GOT3 (cell line): ENCODE measurements at places on chromosomes 5 and 9.

- no peak for DNase-seq
These were observed 100.1 kb upstream of the TNFAIP8 start for GRCh38 chr5:119255571-119256356.

DNA sequence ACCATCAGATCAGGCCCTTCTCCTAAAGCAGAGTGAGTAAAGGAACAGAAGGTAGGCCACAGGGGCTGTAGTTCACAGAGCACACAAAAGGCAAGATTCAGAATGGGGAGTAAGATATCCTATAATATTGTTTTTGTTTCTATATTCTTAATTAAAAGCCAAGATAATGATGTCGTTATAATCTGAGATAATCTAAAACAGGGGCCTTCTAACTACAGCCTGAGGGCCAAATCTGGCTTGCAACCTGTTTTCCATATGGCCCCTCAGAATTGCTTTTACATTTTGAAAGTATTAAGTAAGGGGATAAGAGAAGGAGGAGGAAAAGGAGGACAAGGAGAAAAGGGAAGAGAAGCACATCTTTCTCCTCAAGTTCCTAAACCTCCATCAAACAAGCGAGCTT is 435.8 kb downstream of the CSNK1G3 start:
- no peak for DNase-seq

GRCh38 chr5:93385655-93386054 is 195.4 kb downstream of the NR2F1-AS1 start:
- no peak for DNase-seq

- no peak for DNase-seq
These were observed 173.7 kb downstream of the GABRB2 start for GRCh38 chr5:161372682-161373344.

GRCh38 chr9:117302487-117302886 is 112.4 kb downstream of the ASTN2 start:
- no peak for DNase-seq

GRCh38 chr5:76403766-76404222 is 709 bp downstream of the IQGAP2 start:
- no peak for DNase-seq

DNA sequence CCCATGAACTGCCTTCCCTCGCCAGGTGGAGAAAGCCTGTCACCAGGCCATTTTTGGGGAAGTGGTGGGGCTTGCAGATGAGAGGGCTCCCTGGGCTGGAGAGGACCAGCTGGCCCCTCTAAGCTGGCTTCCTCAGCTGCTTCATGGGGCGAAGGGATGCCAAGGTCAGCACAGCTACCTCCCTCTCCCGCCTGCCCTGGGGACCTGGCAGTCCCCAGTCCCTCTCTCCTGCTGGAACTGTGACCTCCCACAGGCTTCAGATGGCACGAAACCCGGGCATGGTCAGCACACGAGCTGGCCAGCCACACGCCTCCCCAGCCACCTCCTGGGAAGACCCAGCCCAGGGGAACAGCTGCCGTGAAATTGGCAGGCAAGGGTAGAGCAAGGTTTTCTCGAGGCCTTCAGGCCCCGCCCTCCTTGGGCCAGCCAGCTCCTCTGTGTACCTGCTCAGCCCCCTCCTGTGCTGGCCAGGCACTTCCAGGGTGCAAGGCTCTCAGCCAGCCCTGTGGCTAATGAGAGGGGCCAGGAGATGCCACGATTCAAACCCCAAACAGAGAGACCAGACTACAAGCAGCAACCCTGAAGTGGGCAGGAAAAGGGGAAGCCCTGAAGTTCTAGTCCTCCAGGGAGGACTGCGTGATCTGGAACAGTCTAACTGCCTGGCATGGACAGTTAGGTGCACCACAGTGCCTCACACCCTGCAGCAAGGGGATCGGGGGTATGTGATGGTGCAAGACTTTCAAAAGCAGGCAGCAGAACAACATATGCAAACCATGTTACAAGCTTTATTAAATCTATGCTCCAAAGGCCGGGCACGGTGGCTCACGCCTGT is 12.9 kb downstream of the PLPP7 start:
- no peak for DNase-seq

GRCh38 chr5:6675784-6676491 is 37.3 kb upstream of the TENT4A start:
- no peak for DNase-seq

DNA sequence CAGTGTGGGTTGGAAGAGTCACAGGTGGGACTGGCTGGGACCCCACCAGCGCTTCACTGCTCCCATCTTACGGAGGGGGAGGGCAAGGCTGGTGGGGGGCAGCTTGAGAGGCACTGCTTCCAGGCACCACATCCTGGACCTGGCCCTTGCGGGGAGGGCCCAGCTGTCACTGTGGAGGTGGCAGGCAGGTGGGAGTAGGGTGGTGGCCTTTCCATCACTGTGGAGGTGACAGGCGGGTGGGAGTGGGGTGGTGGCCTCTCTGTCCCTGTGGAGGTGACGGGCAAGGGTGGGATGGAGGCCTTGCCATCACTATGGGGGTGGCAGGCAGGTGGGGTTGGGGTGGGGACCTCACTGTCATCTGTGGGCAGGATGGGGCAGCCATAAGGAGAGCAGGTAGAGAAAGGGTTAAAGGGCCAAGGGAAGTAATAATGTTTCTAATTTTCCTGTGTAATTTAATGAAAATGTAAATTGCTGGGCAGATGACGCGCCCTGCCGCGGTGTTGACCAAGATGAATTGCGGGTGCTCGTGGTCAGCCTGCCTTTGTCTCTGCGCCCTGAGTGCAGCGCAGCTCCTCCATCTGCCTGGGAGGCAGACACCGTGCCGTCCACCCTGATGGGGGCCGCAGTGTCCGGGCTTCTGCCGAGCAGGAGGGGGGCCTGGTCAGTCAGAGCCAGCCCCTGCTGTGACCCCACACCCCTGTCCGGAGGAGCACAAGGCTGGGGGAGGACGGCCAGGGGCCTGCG is 20.8 kb downstream of the RXRA start:
- no peak for DNase-seq

GRCh38 chr5:80516826-80517225 is 28.9 kb downstream of the FAM151B start:
- DNase-seq, result no peak

DNA sequence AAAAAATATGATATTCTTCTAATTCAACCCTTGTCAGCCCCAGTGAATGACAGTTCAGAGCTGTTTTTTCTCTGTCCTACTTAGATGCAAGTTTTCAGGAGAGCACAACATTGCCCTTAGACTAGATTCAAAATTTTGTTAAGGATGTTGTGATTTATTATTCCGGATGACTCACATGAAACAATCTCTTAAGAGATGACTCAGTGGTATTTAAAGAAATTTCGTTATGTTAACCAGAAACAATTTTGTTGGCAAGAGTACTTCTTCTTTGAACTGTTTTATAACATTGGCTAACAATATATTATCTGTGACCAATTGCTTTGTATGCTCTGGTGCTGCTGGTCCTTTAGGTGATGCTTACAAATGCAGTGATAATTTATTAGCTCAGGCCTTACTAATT is 132.0 kb downstream of the IZUMO3 start:
- DNase-seq, result no peak

- DNase-seq, result no peak
These were observed 449.2 kb upstream of the ACTBL2 start for GRCh38 chr5:57931807-57932206.

- no peak for DNase-seq
These were observed 732.0 kb upstream of the CTNND2 start for GRCh38 chr5:12636209-12636608.

DNA sequence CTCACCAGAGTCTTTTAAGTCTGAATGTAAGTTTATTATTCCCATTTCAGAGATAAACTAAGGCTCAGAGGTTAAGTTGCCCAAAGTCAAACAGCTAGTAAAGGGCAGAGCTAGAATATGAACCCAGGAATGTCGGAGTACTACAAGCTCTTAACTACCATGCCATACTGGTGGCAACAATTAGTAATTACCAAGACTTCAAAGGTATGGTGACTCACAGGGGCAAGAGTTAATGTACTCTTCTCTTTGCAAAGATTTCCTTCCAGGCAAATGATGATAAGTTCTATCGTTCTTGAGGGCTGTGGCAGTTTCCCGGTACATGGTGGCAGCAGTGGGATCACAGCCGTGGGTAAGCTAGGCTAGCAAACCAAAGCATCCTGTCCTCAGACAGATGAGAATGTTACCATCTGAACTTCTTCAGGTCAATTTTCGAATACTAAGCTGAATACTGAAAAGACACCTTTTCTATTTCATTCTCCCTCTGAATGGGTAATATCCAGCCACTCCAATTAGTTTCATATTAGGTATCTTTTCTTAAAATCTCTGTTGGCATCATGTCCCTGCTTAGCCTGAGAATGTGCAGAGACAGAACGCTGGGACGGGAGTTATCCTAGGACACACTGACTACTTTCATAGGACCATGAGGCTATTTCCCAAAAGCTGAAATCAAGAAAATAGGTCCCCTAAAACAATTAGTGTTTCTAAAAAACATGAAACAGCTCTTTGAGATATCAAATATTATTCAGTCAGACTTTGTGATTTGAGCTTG is 117.0 kb upstream of the NR5A1 start:
- DNase-seq, result no peak

- no peak for DNase-seq
These were observed 141.7 kb downstream of the MVB12B start for GRCh38 chr9:126468141-126468825.

DNA sequence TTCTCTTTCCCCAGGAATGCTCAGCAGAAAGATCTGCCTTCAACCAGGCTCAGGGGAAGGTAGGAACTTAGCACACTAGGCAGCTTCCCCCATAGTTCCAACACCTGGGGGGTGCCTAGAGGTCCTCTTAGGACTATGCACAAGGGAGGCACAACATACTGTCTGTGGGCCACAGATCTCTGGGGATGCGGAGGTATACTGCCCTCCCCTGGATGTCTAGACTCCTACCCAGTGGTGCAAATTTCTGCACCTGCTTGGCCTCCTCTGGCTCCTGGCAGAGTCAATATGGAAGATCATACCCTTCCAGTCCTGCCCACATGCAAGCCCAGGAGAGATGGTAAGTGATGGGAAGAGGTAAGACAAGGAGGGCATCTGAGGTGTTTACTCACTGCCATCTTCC is 247.5 kb upstream of the DAPK1 start:
- no peak for DNase-seq

- DNase-seq, result no peak
These were observed 6.5 kb downstream of the LIX1 start for GRCh38 chr5:97135868-97136267.

- DNase-seq, result no peak
These were observed 6.2 kb downstream of the TUT7 start for GRCh38 chr9:86347991-86348390.

- DNase-seq, result no peak
These were observed 74.4 kb downstream of the PRRT1B start for GRCh38 chr9:131619680-131620079.

DNA sequence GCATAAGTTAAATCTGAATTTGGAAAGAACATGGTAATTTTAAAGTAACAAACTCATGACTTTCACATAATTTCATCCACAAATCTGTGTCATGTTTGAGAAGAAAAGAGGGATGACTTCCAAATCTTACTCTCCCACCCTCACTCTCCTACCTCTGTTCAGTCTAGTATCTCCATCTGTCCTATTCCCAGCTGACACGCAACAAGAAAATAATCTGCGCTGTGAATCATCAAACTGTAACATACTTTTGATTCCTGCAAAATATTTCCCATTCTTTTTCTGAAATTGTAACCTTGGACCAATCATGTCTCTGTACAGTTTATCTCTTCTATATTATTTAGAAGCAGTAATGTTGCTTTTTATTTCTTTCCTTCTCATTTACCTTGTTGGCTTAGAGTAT is 91.4 kb downstream of the SLC12A2 start:
- no peak for DNase-seq

DNA sequence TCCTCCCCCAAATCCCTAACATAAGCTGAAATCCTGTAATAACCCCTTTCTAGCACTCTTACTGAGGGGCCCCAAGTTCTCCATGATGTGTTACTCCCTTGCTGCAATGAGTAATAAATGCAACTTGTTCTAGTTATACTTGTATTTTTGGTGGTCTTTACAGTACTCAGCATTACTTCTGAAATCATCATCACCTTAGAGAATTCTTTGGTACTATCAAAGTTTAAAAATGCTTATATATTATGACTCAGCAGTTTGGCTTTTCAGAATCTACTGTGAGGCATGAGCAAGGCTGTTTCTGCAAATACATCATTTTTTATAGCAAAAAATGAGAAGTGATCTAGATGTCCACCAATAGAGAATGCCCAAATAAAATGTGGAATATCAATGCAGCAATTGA is 20.7 kb upstream of the ROPN1L start:
- no peak for DNase-seq

DNA sequence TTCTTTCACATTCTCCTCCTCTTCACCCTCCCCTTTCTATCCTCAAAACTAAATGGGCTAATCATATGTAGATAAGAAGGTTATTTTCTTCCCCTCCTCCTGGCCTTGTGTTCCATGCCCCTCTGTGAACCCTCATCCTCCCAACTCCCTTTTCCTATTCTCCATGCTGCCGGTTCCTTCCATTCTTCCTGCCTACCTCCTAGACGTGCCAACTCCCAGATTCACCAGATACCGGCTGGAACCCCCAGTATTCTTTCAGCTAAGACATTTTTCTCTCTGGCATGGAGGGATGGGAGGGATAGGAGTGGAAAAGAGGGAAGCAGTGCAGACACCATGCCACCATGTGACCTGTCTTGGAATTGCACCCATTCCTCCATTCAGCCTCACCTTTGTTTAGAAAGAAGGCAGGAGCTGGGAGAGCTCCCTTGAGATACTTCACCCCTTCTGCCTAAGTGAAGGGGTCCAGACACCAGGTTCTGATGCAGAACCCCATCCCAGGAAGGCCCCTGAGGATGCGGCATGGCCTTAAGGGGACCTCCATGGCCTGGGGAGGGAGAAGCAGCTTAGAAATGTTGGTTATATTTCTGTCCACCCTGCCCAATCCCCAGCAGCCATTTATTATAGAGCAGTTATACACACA is 4.8 kb downstream of the DNAJB5 start:
- DNase-seq, result no peak

DNA sequence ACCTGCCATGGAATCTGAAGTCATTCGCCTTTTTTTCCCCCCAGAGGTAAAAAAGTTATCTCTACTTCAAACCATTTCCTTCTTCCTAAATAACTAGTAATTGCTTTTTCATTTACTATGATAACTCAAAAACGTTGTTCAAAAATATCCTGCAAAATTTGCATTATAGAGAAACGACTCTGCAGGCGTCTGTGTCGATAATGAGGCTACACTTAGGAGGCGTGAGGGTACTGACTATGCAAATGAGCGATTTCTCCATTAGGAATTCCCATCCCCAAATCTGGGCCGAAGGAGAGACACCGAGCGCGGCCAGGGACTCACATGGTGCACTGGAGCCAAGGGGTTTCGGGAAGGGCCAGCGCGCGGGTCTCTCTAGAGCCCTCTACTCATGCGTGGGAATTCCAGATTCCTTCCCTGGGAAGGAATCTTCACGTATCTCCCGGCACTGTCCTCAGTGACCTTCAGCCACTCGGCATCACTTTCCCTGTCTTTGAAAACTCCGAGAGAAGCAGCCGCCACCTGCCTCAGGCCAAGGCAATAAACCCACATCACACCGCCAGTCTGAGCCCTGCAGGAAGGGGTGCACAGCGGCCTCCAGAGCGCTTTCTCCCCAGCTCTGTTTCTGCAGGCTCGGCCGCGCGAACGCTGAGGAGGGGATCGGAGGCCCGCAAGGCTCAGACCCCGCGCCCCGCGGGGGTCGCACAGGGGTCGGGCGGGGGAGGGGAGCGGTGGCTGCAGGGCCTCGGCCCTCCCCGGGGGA is 718 bp upstream of the DENND4C start:
- no peak for DNase-seq
